Liver (tissue), 10 donors: ENCODE measurements at places on chromosomes 6 and 20. TPM values are rescaled to one million over a fixed set of nuclear protein-coding genes. Genes with fewer than 3 reads are reported as not detected.
A peak's percentile ranks its signal among the peaks of the same experiment; 100 is the strongest.

The CRISP2 gene
- total RNA-seq = 0.28 TPM

- DNase-seq = no peak
- no peaks in the 10 kb centered on the region for H3K4me1 ChIP-seq
- H3K4me3 ChIP-seq = no peak overlapping the region
- H3K36me3 ChIP-seq = no peaks in the 10 kb centered on the region
Measured at GRCh38 chr20:49529470-49529869, 38.5 kb downstream of the PTGIS start.

DNA sequence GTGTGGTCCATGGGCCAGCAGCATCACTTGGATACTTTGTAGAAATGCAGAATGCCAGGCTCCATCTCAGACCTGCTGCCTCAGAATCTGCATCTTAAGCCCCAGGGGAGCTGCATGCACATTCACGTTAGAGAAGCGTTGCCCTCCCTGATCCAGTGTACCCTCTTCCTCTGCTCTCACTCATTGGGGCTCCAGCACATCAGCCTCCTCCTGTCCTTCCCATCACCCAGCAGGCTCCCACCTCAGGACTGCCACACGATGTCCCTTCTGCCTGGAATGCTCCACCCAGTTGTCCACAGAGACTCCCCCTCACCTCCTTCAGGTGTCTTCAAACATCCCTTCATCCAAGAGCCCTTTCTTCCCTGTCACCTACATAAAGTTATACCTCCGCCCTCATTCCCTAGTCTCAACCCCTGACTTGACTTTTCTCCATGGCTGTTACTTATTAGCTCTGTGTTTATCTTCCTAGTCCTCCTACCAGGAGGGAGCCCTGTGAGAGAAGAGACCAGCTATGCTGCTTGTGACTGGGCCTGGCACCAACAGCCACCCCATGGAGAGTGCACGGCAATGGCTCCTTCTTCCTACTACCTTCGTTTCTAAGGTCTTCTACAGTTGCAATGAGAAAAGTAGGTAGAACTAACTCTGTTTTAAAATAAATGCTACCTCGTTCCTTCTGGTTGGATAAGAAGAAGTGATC lies 3.3 kb upstream of the ACSS1 start:
- peaks cover 14% of the 10 kb centered on the region for H3K4me1 ChIP-seq
- H3K27ac ChIP-seq = no peak overlapping the region
- no peak overlapping the region for H3K4me3 ChIP-seq
- no peak for DNase-seq

GRCh38 chr20:19785173-19785982 lies 27.3 kb downstream of the RIN2 start:
- H3K4me3 ChIP-seq = no peak overlapping the region
- no peaks in the 10 kb centered on the region for H3K27me3 ChIP-seq
- peaks cover 2% of the 10 kb centered on the region for H3K4me1 ChIP-seq
- no peaks in the 10 kb centered on the region for H3K36me3 ChIP-seq

DNA sequence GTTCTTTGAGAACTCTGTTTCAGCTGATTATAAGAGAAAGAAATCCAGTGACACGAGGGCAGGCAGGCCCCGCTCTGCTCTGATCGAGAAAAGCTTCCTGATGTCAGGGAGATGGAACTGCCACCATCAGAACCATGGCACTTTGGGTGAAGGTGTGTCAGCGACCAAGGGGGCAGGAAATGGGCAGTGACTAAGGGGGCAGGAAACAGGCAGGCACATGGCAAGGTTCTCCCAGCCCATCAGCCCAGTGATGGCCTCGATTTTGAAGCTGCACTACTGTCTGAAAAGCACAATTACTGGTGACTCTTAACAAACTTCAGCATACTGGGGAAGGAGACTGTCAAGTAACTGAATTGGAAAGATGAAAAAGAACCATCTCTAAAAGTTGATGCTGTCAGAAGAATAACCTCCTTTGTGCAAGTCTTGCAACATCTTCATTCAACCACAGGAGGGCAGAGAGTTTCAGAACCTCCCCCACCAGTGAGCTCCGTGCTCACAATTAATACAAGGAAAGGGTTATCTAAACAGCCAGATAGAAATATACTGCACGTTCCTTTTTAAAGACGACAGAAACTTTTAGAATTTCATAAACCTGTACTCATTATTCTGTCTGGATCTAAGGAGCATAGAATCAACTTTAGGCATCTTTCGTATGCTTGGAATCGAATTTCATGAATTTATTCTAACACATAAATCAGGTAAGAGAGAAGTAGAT lies 39.1 kb downstream of the TMX4 start:
- H3K27me3 ChIP-seq = no peaks in the 10 kb centered on the region
- H3K4me1 ChIP-seq = peaks cover 26% of the 10 kb centered on the region
- DNase-seq = no peak

- H3K27me3 ChIP-seq = no peaks in the 10 kb centered on the region
- H3K36me3 ChIP-seq = peaks cover 4% of the 10 kb centered on the region
- no peaks in the 10 kb centered on the region for H3K4me1 ChIP-seq
- H3K4me3 ChIP-seq = no peak overlapping the region
- no peak overlapping the region for H3K27ac ChIP-seq
Measured at GRCh38 chr20:35856866-35857265, 85.1 kb downstream of the PHF20 start.

- H3K36me3 ChIP-seq = no peaks in the 10 kb centered on the region
- no peak overlapping the region for H3K4me3 ChIP-seq
- no peaks in the 10 kb centered on the region for H3K27me3 ChIP-seq
- no peak overlapping the region for H3K27ac ChIP-seq
- DNase-seq = no peak
- H3K4me1 ChIP-seq = no peaks in the 10 kb centered on the region
Measured at GRCh38 chr6:2806644-2807043, 35.0 kb downstream of the SERPINB1 start.

- no peak overlapping the region for H3K27ac ChIP-seq
- no peak overlapping the region for H3K4me3 ChIP-seq
- H3K36me3 ChIP-seq = no peaks in the 10 kb centered on the region
Measured at GRCh38 chr6:41022294-41022693, 16.7 kb downstream of the UNC5CL start.

GRCh38 chr6:44265722-44266233 lies 427 bp upstream of the NFKBIE start:
- no peak overlapping the region for H3K27ac ChIP-seq
- no peaks in the 10 kb centered on the region for H3K36me3 ChIP-seq
- no peak overlapping the region for H3K4me3 ChIP-seq
- no peak for DNase-seq

- H3K27ac ChIP-seq = peak overlapping the region; percentile 81
- H3K27me3 ChIP-seq = no peaks in the 10 kb centered on the region
- peaks cover 5% of the 10 kb centered on the region for H3K4me1 ChIP-seq
- peak overlapping the region; percentile 83 for H3K4me3 ChIP-seq
- no peaks in the 10 kb centered on the region for H3K36me3 ChIP-seq
Measured at GRCh38 chr6:52576392-52577021, 353 bp downstream of the TRAM2 start.

GRCh38 chr20:38523697-38524096 lies 51.1 kb downstream of the RALGAPB start:
- H3K27me3 ChIP-seq = no peaks in the 10 kb centered on the region
- H3K36me3 ChIP-seq = no peaks in the 10 kb centered on the region
- no peak overlapping the region for H3K4me3 ChIP-seq
- no peak overlapping the region for H3K27ac ChIP-seq
- no peak for DNase-seq

GRCh38 chr20:57389695-57390603 lies 1.2 kb upstream of the RBM38 start:
- DNase-seq = peak; percentile 64
- no peak overlapping the region for H3K27ac ChIP-seq
- H3K27me3 ChIP-seq = no peaks in the 10 kb centered on the region
- no peak overlapping the region for H3K4me3 ChIP-seq
- peaks cover 22% of the 10 kb centered on the region for H3K4me1 ChIP-seq
